Cerebellar nuclear complex (tissue), 1 donor: ENCODE measurements at places on chromosomes 5 and 9.

GRCh38 chr9:134925011-134925511 is 7.3 kb upstream of the FCN1 start:
- DNase-seq = no peak

DNA sequence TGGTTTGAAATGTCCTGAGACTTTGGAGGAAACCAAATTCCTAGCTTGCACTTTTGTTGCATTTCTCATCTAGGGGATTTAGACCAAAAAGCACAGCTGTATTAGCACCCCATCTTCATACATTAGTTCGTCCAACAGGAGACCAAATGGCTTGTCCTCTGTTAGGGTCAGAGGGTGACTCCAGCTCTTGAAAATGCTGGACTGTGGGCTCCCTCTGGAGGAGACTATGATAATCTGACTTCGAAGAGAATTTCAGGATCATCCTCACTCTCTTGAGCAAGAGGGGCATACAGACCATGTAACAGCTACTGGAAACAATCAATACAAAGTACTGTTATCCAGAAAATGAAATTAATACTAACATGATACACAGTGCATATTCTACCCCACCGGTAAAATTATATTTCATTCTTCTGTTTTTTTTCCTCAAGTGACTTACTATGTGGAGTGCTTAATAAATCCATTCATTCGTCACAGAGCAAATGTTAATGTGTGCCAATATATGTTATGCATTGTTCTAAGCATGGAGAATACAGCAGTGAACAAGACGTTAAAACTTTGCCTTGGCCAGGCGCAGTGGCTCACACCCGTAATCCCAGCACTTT is 63.7 kb upstream of the PPP2CA start:
- DNase-seq = no peak

DNA sequence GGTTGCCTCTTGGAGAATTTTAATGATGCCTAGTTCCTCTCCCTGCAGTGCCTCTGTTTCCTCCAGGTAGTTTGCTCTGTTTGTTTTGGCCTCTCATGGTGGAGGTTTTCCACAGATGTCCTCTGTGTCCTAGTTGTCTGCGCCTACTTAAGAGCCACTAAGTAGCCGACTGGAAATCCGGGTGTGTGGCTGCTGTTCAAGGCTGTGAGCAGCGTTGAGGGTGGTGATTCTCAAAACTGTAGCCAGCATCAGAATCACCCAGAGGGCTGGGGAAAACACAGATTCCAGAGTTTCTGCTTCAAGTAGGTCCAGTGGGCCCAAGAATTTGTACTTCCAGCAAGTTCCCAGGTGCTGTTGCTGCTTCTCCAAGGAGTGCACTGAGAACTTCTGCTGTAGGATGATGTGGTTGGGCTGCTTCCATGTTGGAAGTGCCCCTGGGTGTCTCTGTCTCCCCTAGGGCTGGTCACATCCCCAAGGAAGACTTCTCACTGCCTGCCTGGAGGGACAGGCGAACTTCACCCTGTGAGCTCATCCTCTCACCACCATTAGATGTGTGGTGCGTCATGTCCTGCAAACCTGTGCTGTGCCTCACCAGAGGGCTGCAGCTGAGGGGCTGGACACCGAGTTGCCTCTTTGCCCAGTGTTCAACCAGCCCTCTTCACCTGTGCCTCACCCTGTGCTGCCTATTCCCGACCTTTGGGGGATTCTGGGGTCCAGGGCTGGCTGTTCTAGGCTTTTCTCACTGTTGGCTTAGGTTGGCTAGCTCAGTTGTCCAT is 34.8 kb downstream of the SECISBP2 start:
- no peak for DNase-seq

DNA sequence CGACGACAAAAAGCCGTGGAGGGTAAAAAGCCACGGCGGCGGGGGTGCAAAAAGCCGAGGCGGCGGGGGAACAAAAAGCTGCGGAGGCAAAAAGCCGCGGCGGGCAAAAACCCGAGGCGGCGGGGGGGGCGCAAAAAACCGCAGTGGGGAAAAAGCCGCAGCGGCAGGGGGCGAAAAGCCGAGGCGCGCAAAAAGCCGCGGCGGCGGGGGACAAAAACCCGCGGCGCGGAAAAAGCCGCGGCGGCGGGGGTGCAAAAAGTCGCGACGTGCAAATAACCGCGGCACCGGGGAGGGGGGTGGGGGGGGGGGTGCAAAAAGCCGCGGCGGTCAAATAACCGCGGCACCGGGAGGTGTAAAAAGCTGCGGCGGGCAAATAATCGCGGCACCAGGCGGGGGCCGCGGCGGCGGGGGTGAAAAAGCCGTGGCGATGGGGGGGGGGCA is 511.5 kb downstream of the FOXD4L5 start:
- DNase-seq = no peak

DNA sequence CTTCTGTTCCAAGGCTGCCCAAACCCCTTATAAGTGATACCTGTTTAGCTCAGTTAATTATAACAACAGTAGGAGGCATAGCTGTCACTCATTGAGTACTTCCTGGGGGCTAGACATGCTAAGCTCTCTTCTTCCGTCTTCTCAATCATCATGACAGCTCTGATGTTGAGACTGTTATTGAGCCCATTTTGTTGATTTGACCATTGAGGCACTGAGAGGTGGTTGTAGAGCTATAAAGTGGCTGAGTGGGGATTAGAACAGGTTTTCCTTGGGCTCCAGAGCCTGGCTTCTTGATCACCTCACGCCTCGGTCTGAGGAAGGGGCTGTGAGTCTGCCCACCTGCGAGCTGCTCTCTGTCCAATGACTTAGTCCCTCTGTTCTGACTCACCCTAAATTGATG is 26.0 kb upstream of the RPL26L1 start:
- DNase-seq = no peak

DNA sequence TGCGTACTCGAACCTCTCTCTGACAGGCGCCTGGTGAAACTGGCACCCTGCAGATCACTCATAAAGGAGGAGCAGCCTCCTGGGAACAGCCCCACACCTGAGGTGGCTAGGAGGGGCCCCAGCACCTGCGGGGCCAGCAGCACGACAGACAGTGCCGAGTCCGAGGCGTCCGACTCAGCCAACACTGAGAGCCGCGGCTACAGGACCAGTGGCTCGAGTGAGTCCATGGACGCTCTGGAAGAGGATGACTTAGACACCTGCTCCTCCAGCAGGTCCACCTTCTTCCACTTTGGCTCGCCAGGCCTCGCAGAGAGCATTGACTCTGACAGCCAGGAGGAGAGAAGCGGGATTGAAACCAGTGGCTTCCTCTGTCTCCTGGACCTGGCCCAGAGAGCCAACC is 13.5 kb upstream of the TRMT10B start:
- DNase-seq = no peak

GRCh38 chr9:137176302-137177182 is 4.7 kb upstream of the TMEM210 start:
- no peak for DNase-seq
